Stimulated activated CD4-positive, alpha-beta T cell treated with anti-CD3 and anti-CD28 coated beads, Interleukin-4, amount 100 ng/mL, for 1 hour (primary cell): ENCODE measurements at places on chromosomes 12 and 14.

DNA sequence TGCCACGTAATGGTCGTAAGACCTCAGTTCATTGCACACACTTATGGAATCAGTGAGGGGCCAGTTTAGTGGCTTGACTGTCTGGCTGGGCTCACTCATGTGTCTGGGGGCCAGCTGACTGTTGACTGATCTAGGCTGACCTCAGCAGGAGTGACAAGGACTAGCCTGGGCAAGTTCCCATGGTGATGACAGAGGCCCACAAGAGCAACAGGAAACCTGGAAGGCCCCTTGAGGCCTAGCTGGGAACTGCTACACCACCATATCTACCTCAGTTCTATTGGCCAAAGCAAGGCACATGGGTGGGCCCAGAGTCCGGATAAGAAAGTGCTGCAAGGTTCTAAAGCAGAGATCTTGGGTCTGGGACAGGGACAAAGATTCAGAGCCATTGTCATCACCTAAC, 21.3 kb upstream of the RFLNA start:
- no peak for DNase-seq

DNA sequence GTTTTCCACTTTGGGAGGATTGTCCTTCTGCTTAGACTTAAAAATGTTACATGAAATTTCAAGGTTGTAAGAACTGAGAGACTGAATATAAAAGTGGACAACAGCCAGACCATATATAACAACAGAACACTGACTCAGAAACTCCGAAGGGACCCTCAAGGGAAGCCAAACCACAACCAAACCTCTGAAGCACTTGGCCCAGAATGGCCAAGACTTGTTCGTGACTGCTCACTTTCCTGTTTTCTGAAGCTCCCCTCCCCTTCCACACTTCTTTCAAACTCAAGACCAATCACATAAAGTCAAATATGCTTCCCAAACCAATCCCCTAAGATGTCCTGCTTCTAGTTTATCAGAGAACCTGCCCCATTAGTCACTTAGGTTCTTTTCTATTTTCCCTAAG, 13.7 kb downstream of the OR6J1 start:
- no peak for DNase-seq

DNA sequence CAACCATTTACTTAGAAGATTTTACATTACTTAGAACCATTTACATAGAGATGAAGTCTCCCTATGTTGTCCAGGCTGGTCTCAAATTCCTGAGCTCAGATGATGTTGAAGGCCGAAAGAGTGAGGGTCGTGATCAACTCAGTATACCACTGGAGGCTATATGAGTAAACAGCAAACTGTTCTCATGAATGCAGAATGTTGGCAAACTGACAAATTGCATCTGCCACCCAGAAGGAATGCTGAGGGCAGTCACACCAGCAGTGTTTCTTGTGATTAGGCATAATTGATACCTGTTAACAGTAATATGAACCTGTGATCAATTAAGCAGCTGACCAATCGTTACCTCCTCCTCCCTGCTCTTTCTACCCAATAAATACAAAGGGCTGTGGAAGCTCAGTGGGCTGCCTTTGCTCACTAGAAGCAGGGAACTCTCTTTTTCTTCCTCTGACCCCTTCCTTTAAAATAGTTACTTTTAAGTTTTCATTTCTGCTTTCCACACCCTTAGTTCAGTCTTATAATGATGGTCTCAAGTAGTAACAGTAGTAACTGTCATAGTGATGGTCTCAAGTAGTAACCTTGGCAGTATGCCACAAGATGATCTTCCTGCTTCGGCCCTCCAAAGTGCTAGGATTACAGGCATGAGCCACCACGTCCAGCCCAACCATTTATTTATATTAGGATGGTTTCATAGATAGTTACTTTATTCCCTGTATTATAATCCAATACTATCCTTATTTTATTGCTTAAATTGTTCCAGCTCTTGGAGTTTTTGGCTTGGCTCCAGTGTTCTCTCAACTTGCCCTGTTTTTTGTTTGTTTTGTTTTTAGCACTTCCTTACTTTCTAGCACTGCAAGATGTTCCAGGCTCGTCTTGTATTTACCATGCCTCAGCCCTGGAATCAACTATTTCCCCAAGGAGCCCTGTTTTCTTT, 25.8 kb downstream of the LIMA1 start:
- no peak for DNase-seq

DNA sequence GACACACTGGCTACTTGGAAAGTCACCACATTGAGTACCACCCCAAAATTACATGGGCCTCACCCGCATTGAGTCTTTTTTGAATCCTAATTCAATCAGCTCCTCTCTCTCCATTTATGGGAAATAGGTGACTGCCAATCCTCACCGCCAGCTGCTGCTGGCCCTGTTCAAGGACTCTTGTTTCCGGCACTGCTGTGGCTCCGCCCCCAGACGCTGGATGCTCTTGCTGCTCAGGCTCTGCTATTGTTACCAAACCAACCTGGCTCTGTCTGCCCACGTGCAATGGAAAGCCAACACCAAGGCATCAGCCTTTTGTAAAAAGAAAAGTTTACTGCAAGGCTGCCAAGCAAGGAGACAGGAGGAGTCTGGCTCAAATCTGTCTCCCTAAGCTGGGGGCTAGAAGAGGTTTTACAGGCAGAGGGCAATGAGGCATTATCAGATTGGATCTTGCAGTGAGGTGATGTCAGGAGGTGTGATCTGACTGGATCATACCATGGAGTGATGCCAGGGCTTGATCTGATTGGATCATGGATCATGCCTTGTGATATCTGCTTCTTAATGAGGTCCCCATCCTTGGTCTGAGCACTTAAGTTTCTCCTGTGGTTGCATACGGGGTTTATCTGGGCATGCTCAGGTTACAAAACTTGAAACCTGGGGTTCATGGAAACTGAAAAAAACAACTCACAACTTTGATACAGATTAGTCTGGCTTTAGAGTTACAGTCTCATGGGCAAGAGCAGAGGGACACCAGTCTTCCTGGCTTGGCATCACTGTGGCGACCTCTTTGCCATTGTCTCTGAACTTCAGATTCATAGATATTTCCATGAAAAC, 117.1 kb upstream of the SLC35F4 start:
- DNase-seq, result no peak

DNA sequence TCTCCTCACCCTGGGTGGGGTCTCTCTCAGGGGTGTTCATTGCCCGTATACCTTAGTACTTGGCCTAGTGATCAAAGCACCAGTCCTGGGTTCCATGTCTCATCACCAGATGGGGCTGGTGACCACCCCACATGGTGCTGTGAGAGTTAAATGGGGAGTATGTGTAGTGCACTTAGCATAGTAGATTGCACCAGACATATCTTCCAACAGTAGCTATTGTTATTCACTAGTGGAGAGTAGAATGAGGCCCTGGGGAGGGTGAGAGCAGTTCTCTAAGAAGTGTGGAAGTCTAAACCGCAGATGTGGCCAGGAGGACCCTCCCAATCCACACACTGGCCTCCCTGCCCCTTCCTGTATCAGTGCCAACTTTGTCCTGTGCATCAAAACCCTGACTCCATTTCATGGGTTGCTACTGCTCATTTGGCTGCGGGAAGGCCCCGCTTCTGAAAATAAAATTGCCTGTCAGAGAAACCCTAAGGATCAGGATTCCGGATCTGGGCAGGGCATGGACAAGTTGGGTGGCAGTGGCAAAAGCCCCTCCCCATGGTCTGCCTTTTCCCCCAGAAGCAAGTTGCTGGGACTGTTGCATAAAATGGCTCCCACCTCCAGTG, 4.4 kb downstream of the CD9 start:
- no peak for DNase-seq

DNA sequence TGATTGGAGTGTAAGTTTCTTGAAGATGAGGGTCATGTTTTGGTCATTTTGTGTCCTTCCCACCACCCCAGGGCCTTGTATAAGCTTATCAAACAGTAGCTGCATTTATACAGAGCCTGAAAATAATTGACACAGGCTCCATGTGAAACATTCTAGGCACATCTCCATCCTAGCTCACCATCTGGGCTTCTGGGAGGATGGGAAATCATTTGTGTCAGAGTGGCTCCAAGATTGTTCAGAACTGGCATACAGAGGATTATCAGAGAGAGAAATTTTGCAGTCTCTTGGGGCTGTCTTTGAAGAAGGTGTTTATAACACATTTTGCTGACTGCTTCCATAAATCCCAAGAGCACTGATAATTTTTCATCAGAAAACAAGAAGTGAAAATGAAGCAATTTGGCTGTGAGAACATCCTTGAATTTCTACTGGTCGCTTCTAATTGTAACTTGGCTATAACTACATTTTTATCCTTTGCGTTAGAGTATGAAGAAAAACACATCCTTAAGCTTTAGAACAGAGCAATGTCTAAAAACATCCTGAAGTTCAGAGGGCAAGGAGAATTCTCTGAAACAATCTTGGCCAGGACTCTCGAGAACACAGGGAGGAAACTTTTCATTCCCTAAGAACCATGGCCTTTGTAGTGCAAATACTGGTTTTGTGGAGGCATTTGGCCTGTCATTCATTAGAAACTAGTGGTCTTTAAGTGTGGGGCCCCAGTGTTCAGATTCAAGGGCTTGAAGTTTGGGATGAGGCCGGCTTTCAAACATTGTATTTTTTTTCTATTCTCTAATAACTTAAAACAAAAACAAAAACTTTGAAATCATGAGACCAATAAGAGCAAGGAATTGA, 151.1 kb downstream of the DACT1 start:
- DNase-seq, result no peak

- DNase-seq, result no peak
Observed at GRCh38 chr14:106850913-106851825, 1324.8 kb downstream of the TMEM121 start.

DNA sequence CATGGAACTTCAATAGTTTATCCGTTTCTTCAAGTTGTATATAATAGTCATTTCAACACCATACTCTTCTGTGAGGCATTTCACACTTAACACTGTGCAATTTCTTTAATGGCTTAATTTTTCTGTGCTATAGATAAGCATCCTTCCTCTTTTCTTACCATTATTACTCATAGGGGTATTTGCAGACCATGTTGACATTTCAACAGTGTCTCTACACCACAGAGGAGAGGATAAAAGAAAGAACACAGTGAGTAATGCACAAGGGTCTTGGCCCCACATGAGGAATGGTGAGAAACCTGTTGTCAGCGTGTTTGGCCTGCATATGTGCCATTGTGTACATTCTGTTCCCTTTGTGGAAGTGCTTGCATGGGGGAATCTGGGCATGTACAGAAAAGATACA, 421.5 kb upstream of the MDGA2 start:
- DNase-seq, result no peak
